Cerebellar nuclear complex (tissue), 1 donor: ENCODE measurements at places on chromosomes 7 and 10.

DNA sequence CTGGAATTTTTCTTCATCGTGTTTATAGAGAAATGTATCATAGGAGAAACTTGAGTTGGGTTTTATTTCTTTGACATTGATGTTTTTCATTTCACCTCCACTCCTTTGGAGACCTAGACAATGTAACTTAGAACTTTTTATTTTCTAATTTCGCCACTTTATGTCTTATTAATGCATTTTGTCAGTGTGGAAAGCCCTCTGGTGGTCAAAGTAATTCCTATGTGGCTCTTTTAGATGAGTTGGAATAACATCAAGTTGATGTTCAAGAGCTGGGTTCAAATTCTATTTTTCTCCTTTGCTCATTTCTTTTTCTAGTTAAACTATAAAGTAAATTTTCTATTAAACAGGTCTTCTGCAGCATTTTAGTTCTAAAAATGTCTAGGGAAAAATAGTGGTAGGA is 478.6 kb downstream of the LRMDA start:
- DNase-seq = no peak

DNA sequence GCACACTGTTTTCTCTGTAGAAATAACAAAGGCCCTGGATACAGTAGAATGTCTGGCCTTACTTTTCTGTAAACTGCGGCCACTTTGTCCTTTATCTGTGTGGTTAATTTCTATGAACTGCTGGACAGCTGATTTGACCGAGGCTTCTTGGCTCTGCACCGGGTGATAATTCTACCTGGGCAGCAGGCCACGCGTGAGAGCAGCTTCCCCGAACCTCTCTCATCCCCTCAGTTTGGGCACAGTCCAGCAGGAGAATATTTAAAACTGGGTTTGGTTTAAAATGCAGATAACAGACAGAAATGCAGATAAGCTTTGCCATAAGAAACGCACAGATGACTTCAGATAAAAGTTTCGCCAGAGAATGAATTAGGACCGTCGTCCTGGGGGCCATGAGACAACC is 81.0 kb downstream of the CELF2 start:
- DNase-seq = no peak

GRCh38 chr10:67402620-67403019 is 293.4 kb downstream of the CTNNA3 start:
- no peak for DNase-seq

- DNase-seq = no peak
Measured at GRCh38 chr10:96176985-96177384, 46.9 kb downstream of the ZNF518A start.

DNA sequence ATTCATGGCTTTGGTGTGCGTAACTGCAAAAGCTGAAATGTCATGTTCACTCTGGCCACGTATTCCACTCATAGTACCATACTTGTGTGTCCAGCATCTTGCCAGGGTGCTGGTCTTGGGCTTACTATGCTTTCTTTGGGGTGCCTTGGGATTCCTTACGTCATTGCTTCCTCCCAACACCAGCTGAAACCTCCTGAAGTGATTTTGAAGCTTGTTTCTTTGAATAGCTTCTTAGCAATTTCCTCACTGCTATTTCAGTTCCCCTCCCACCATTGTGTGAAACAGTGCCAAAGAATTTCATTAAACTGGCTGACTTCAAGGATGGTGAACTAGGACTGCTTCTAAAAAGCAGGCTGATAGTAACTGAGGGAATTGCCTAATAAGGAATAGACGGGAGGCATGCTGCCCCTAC is 36.9 kb downstream of the ENTPD1 start:
- DNase-seq = no peak

DNA sequence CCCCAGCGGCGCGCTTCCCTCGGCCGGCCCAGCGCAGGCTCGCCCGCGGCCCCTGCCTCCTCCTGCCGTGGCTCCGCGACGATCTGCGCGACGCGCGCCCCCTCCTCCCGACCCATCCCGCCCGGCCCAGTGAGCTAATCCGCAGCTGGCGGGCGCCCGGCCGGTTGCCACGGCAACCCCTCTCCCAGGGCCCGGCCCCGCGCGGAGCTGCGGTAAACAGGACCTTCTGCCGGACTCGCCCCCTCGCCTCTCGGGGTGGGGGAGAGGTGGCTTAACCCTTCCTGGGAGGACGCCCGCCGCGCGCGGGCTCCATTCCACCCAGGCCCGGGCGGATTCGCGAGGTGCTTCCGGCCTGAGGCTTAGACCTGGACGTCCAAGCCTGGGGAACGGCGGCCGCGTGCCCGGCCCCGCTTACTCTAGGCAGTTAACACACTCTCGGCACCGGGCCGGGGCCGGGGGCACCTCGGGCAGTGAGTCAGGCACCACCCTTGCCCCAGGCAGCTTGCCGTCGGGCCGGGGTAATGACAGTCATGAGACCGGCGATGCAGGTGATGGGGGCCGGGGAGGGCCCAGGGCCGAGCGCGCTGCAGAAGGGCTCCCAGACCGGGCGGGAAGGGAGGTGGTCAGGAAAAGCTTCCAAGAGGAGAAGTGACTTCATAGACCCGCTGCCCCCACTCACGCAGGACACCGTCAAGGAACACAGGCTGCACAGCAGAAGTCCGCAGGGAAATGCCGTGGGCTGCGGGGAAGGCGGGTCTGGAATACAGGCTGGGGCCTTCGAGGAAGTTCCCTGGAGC is at the start of gene DENND2A:
Gene DENND2A (minus strand): TSS at position 87 of the 797 bp plus-strand sequence. CDS start 38,416 bp downstream, outside the sequence.
- no peak for DNase-seq

- no peak for DNase-seq
Measured at GRCh38 chr10:28219251-28219650, 83.6 kb downstream of the MPP7 start.

- no peak for DNase-seq
Measured at GRCh38 chr10:69307434-69307833, 29.1 kb downstream of the HK1 start.

GRCh38 chr10:61612450-61612849 is 50.3 kb upstream of the CABCOCO1 start:
- DNase-seq = no peak
